Pancreas (tissue), 10 donors: ENCODE measurements at places on chromosomes 3 and 15. TPM values are rescaled to one million over a fixed set of nuclear protein-coding genes. Genes with fewer than 3 reads are reported as not detected.

Gene ZNF774
- 11.9 TPM for polyA plus RNA-seq

GRCh38 chr3:81581966-81582599 is 179.4 kb downstream of the GBE1 start:
- H3K4me1 ChIP-seq, result no peaks in the 10 kb centered on the region
- no peak for DNase-seq
- H3K36me3 ChIP-seq, result no peaks in the 10 kb centered on the region
- H3K27me3 ChIP-seq, result no peaks in the 10 kb centered on the region
- no peak overlapping the region for H3K4me3 ChIP-seq

Gene SEMA5B
- polyA plus RNA-seq, result 11.0 TPM

- no peaks in the 10 kb centered on the region for H3K27me3 ChIP-seq
- no peak for DNase-seq
- H3K27ac ChIP-seq, result no peak overlapping the region
- peaks cover 4% of the 10 kb centered on the region for H3K4me1 ChIP-seq
These were observed 28.0 kb upstream of the GLCE start for GRCh38 chr15:69132430-69132829.

Gene GOLGA8N
- polyA plus RNA-seq, result 18.6 TPM

Gene RPLP1
- polyA plus RNA-seq, result 638 TPM

DNA sequence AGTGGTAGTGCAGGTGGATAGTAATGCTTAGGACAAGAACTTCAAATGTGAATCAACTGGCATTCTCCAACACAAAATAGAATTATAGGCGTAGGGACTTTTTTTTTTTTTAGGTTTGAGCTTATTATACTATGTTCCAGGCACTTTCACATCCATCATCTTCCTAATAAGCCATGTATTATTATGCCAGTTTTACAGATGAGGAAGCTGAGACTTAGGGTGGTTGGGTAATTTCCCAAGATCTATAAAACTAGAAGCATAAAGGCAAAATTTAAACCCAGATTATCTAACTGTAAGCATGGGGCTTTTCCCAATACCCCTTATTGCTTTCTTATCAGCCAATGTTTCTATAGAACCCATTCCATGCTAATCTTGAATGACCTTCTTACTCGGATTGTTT is 75.1 kb upstream of the ETV5 start:
- H3K27ac ChIP-seq, result no peak overlapping the region
- DNase-seq, result no peak
- no peaks in the 10 kb centered on the region for H3K4me1 ChIP-seq
- H3K36me3 ChIP-seq, result no peaks in the 10 kb centered on the region
- H3K27me3 ChIP-seq, result no peaks in the 10 kb centered on the region

Gene ZNF592
- polyA plus RNA-seq, result 9.1 TPM

GRCh38 chr3:120013481-120013880 is 80.8 kb downstream of the GSK3B start:
- no peaks in the 10 kb centered on the region for H3K27me3 ChIP-seq
- no peak for DNase-seq
- H3K4me1 ChIP-seq, result peaks cover 3% of the 10 kb centered on the region
- no peak overlapping the region for H3K27ac ChIP-seq
- H3K36me3 ChIP-seq, result no peaks in the 10 kb centered on the region

DNA sequence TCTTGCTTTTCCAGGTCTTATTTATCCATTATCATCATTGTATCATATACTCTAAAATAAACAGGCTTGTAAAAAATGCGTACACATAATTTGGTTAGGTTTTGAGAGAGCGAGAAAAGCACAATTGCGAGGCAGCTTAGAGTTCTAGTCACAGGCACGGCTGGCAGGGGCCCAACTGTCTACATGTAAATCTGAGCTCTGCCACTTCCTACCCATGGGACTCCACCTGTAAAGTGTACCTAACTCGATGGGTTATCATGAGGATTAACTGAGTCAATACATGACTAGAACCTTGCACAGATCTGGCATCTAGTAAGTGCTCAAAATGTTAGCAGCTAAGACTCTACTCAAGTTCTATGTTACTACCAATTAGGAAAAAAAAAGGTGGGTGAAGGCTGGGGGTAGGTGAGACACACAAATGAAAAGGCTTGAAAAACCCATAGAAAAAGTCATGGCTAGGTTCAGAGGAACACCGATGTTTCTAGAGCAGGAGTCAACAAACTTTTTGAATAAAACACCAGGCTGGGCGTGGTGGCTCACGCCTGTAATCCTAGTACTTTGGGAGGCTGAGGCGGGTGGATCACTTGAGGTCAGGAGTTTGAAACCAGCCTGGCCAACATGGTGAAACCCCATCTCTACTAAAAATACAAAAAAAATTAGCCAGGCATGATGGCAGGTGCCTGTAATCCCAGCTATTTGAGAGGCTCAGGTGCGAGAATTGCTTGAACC is 36.2 kb downstream of the GLB1 start:
- peaks cover 20% of the 10 kb centered on the region for H3K36me3 ChIP-seq
- H3K27me3 ChIP-seq, result no peaks in the 10 kb centered on the region
- H3K27ac ChIP-seq, result no peak overlapping the region
- no peak overlapping the region for H3K4me3 ChIP-seq
- H3K4me1 ChIP-seq, result no peaks in the 10 kb centered on the region

Gene UBA5
- 47.2 TPM for polyA plus RNA-seq

DNA sequence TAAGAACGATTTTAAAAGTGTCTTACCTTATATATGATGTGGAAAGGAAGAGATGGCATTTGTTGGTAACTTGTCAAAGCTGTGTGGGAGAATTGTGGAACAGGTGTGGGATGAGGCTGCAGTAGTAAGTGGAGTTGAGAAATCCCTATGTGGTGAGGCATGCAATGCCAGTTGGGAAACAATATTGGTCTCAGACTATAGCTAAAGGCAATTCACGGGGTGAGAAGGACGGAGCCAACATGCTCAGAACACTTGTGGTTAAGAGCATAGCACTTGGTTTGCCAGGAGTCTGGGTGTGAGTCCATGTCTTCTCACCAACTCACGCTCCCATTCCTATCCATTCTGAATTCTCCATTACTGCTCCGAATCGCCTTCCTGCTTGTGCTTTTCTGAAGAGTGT is 615.6 kb upstream of the ADAMTS9 start:
- H3K27ac ChIP-seq, result no peak overlapping the region
- H3K36me3 ChIP-seq, result no peaks in the 10 kb centered on the region
- H3K4me3 ChIP-seq, result no peak overlapping the region
- H3K4me1 ChIP-seq, result no peaks in the 10 kb centered on the region
- DNase-seq, result no peak

- no peaks in the 10 kb centered on the region for H3K27me3 ChIP-seq
- H3K4me1 ChIP-seq, result no peaks in the 10 kb centered on the region
- no peak for DNase-seq
- H3K36me3 ChIP-seq, result no peaks in the 10 kb centered on the region
- H3K27ac ChIP-seq, result no peak overlapping the region
- H3K4me3 ChIP-seq, result no peak overlapping the region
These were observed 188.0 kb upstream of the IL12A start for GRCh38 chr3:159800434-159801155.

- no peaks in the 10 kb centered on the region for H3K4me1 ChIP-seq
- H3K27me3 ChIP-seq, result no peaks in the 10 kb centered on the region
- no peak for DNase-seq
- no peak overlapping the region for H3K27ac ChIP-seq
- no peak overlapping the region for H3K4me3 ChIP-seq
- no peaks in the 10 kb centered on the region for H3K36me3 ChIP-seq
These were observed 149.6 kb upstream of the RGMA start for GRCh38 chr15:93238641-93239040.

DNA sequence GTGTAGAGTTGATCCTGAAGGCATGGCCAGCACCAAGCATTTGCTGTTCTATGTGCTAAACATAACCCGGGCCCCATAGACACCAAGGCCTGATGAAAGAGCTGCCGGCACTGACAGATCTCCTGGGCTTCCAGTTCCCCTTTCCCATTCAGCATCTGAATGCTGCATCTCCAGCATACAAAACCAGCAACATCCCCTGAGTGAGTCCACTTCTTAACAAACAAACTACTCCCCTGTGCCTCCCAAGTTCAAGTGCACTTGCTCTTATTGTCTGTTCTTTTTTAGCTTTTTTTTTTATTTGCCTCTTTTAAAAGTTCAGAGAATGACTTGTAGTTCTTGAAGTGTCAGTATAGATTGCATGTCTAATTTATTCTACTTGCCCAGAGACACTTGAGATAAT is 156.0 kb downstream of the EDEM1 start:
- DNase-seq, result no peak
- H3K27me3 ChIP-seq, result no peaks in the 10 kb centered on the region
- H3K36me3 ChIP-seq, result no peaks in the 10 kb centered on the region
- H3K27ac ChIP-seq, result no peak overlapping the region
- H3K4me1 ChIP-seq, result no peaks in the 10 kb centered on the region

Gene KCNAB1
- polyA plus RNA-seq, result 0.76 TPM

DNA sequence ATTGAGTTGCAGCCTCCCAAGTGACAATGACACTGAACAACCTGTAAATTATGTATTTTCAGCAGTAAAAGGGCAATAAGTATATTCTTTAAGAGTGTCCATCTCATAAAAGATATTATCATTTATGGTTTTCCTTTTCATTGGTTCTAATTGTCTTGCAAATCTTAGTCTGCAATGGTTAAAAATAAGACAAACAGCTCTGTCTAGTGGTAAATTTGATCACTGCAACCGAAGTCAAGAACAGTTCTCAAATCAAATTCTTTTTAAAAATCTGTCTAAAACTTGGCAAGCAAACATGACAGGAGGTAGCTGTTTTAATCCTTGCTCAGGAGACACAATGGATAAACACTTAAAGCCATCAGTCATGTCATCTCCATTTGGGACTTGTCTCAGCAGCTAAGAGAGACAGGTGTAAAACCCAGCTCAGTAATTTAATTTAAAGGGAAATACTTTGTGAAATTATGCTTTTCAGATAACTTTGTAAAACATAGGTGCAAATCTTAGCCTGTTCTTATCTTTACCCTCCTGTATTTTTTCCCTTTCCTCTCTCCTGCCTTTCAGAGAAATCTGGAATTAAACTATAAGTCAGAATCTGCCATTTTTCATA is 150.3 kb upstream of the ARHGEF26 start:
- no peak for DNase-seq
- no peak overlapping the region for H3K4me3 ChIP-seq
- no peaks in the 10 kb centered on the region for H3K36me3 ChIP-seq
- H3K27ac ChIP-seq, result no peak overlapping the region
- no peaks in the 10 kb centered on the region for H3K4me1 ChIP-seq

Gene ST3GAL6
- polyA plus RNA-seq, result 5.7 TPM

Gene UBXN7
- 4.2 TPM for polyA plus RNA-seq

DNA sequence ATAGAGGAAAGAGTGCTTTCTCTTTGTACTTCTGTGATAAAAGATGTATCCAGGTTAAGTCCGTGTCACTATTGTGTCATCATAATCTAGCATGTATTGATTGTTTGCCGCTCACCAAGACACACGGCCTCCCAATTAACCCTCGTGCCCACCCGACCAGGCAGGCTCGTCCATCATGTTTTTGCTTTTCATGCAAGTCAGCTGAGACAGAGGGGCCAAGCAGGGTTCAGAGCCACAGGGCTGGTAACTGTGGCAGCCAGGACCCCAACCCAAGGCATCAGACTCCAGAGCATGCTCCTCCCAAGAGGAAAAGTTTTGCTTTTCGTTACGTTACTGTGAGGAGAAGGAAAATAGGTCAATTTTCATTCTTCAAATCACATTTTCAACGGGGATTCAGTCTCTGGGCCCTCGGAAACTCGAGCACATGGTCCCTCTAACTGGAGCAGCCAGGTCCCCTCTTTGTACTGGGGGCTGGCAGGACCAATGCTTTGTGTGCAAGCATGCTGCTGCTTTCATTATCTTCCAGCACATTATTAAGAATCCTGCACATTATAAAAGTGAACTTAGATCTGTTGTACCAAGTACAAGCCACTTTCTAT is 161.1 kb upstream of the TOPAZ1 start:
- no peaks in the 10 kb centered on the region for H3K36me3 ChIP-seq
- H3K27me3 ChIP-seq, result no peaks in the 10 kb centered on the region
- no peaks in the 10 kb centered on the region for H3K4me1 ChIP-seq

DNA sequence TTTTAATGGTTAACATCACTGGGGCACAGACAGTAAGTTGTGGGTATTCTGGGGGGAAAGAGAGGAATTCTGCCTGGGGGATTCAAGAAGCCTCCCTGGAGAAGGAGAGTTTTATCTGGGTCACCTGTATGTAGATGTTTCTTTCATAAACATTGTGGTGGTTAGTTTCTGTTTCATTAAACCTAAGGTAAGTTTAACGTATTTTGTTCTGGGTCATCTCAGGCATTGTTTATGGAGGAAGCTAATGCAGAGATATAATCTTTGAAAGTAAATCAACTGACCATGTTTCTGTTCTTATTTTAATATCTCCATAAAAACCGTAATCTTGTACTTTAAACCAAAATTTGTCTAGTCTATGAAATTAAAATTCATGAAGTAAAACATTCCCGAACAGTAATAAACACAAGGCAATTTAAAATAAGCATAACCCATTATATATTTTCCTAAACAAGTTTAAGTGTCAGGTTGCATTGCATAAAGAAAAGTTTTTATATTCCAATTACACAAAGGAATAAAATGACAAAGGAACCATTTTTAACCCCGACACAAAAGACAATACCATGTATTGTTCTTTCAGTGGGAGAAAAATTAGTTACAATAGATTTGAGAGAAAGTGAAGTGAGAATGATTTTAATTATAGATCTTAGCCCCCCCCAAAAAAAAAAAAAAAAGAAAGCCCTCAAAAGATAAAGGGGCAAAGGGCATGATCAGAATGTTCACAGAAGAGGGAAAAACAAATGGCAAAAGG is 274.6 kb upstream of the TBL1XR1 start:
- DNase-seq, result no peak
- H3K4me3 ChIP-seq, result no peak overlapping the region
- H3K4me1 ChIP-seq, result no peaks in the 10 kb centered on the region
- no peaks in the 10 kb centered on the region for H3K36me3 ChIP-seq
- H3K27me3 ChIP-seq, result no peaks in the 10 kb centered on the region
- H3K27ac ChIP-seq, result no peak overlapping the region

- H3K27ac ChIP-seq, result no peak overlapping the region
- no peaks in the 10 kb centered on the region for H3K27me3 ChIP-seq
- H3K4me1 ChIP-seq, result peaks cover 14% of the 10 kb centered on the region
- H3K36me3 ChIP-seq, result no peaks in the 10 kb centered on the region
These were observed 5.1 kb downstream of the PPP1R2 start for GRCh38 chr3:195537995-195538394.

- no peaks in the 10 kb centered on the region for H3K4me1 ChIP-seq
- no peak overlapping the region for H3K27ac ChIP-seq
- no peak for DNase-seq
- H3K4me3 ChIP-seq, result no peak overlapping the region
These were observed 181.9 kb upstream of the CHL1 start for GRCh38 chr3:14652-15051.

GRCh38 chr3:185409957-185410356 is 47.0 kb downstream of the MAP3K13 start:
- no peak overlapping the region for H3K27ac ChIP-seq
- H3K36me3 ChIP-seq, result no peaks in the 10 kb centered on the region
- no peak overlapping the region for H3K4me3 ChIP-seq
- no peak for DNase-seq
- H3K4me1 ChIP-seq, result no peaks in the 10 kb centered on the region

GRCh38 chr3:188832961-188833721 is 338.6 kb upstream of the TPRG1 start:
- DNase-seq, result no peak
- no peak overlapping the region for H3K4me3 ChIP-seq
- H3K36me3 ChIP-seq, result no peaks in the 10 kb centered on the region
- H3K27me3 ChIP-seq, result no peaks in the 10 kb centered on the region
- H3K27ac ChIP-seq, result no peak overlapping the region
- H3K4me1 ChIP-seq, result no peaks in the 10 kb centered on the region
